ENCODE measurements at places on chromosomes 1 and 21. TPM values are rescaled to one million over a fixed set of nuclear protein-coding genes. Genes with fewer than 3 reads are reported as not detected.

DNA sequence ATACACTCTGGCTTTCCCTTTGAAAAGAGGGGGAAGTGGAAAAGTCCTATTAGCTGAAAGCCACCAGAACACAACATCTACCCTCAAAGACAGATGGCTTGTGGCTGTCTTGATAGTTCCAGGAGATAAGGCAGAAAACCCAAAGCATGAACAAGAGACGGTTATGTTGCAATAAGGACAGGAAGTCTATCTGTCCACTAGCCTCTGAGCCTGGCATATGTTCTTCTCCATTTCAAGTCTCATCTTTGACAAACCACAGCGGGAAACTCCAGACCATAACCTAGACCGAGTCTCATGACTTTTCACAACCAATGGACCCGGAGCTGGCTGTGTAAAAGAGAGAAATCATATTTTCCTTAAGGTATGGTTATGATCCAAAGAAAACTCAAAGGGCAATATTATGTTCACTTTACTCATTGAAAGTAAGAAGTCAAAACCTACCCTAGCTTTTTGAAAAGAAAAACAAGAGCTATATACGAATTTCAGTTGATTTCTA lies 33.8 kb downstream of the DUSP10 start:
- H3K27ac ChIP-seq = peak overlapping the region; percentile 36
- H3K27me3 ChIP-seq = no peaks in the 10 kb centered on the region
- no peak overlapping the region for H3K4me3 ChIP-seq
- H3K4me1 ChIP-seq = peaks cover 13% of the 10 kb centered on the region

Gene GOLPH3L
- 14.4 TPM for polyA plus RNA-seq

Gene C1orf185
- polyA plus RNA-seq = not detected

- no peak overlapping the region for H3K4me3 ChIP-seq
- H3K27ac ChIP-seq = no peak overlapping the region
- no peaks in the 10 kb centered on the region for H3K36me3 ChIP-seq
- no peak for DNase-seq
These were observed 18.2 kb upstream of the RHOU start for GRCh38 chr1:228717081-228717480.

Gene C1orf115
- 17.5 TPM for polyA plus RNA-seq

Gene A3GALT2
- not detected for polyA plus RNA-seq

Gene SYCP1
- not detected for polyA plus RNA-seq

- H3K27ac ChIP-seq = no peak overlapping the region
- H3K4me1 ChIP-seq = no peaks in the 10 kb centered on the region
- no peaks in the 10 kb centered on the region for H3K27me3 ChIP-seq
- no peaks in the 10 kb centered on the region for H3K36me3 ChIP-seq
These were observed 594.6 kb upstream of the ZP4 start for GRCh38 chr1:238485057-238485911.

DNA sequence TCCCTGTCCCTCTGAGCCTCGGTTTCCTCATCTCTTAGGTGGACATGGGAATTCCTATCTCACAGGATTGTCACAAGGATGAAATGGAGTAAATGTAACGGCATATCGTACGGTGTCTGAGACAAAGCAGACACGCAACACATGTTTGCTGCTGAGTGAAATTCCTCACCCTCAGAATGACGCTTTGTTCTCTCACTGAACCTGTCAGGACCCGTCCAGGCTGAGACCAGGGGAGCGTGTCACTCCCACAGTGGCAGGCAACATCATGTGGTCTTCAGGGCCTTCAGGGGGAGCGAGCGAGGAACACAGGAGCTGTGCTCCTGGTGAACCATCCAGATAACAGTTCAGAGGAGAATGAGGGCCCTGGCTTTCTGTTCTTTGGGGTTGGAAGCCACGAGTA lies 74.2 kb downstream of the TOMM20 start:
- no peaks in the 10 kb centered on the region for H3K27me3 ChIP-seq
- H3K4me3 ChIP-seq = no peak overlapping the region
- DNase-seq = no peak
- H3K4me1 ChIP-seq = no peaks in the 10 kb centered on the region

Gene MPZ
- polyA plus RNA-seq = 1.2 TPM

Gene S100A7A
- not detected for polyA plus RNA-seq

Gene OR2T33
- not detected for polyA plus RNA-seq

DNA sequence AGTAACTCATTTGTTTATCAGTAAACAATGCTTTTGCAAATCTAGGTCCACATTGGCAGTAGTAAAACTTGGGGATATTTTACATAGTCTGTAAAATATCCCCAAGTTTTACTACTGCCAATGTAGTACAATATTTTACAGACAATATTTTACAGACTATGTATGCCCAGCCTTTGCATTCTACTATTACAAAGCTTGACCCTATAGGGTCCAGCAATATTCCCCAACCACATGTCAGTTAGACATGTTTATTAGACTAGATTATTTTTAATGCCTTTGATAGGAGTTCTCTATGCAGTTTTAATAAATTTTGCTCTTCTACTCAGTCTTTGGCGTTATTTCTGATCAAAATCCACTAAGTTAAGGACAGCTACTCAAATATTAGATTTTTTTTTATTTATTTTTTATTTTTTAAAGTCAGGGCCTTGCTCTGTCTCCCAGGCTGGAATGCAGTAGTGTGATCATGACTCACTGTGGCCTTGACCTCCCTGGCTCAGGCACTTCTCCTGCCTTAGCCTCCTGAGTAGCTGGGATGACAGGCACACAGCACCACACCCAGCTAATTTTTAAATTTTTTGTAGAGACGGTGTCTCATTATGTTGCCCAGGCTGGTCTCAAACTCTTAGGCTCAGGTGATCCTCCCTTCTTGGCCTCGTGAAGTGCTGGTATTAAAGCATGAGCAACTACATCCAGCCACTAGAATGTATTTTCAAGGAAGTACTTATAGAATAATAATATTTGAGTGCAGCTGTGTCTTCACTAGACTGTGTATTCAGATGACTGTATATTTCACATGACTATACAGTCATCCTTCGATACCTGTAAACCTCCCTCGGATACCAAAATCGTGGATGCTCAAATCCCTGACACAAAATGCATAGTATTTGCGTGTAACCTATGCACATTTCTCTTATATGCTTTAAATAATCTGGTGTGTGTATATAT lies 19.8 kb downstream of the MIER1 start:
- peaks cover 72% of the 10 kb centered on the region for H3K36me3 ChIP-seq
- no peaks in the 10 kb centered on the region for H3K27me3 ChIP-seq
- no peak overlapping the region for H3K27ac ChIP-seq
- no peak overlapping the region for H3K4me3 ChIP-seq
- DNase-seq = peak; percentile 37

DNA sequence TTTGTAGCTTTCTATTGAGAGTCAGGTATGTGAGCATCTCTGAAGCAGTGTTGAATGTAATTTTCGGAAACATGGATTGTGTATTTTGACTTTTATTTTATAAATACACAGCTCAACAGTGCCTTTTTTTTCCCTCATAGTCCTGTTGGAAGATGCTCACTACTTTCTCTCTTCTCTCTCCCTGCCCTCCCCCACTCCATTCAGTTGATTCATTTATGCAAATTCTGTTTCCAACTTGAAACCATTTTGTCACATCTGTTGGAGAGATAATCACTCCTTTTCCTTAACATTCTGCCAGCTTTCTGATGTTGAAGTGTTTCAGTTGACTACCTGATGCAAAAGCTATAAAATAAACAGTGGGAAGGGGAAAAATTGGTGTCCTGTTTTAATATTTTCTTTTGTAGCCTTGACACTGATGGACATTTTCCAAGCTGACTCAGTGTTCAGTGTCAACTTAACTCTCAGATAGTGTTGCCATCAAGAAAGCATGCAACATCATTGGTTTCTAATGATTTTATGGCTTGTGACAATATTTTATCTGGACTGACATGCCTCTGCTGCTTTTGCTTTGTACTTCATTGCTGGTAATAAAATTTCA lies 194.5 kb downstream of the HS2ST1 start:
- no peaks in the 10 kb centered on the region for H3K36me3 ChIP-seq
- DNase-seq = no peak
- no peaks in the 10 kb centered on the region for H3K27me3 ChIP-seq
- H3K27ac ChIP-seq = no peak overlapping the region
- H3K4me1 ChIP-seq = peaks cover 19% of the 10 kb centered on the region
- no peak overlapping the region for H3K4me3 ChIP-seq

Gene TMEM125
- 0.11 TPM for polyA plus RNA-seq

DNA sequence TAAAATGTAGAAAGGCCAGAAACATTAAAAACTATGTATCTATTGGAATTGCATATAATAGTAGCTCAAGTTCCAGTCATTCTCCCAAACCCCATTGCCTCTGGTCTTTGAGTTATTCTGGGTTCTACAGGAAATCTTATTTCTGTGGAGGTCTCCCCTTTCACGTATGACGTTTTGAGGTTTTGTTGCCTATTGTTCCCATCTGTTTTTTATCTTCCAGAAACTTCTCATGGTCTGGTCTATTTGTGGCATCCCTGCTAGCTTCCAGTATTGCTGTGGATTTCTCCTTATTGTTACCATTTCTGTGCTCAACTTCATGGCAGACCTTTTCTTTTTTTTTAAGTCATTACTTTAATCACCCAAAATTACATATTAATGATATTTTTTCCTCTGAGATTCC lies 43.3 kb downstream of the DTL start:
- H3K27ac ChIP-seq = no peak overlapping the region
- no peaks in the 10 kb centered on the region for H3K36me3 ChIP-seq
- H3K27me3 ChIP-seq = no peaks in the 10 kb centered on the region
- no peak for DNase-seq

- peak overlapping the region; percentile 75 for H3K27ac ChIP-seq
- H3K36me3 ChIP-seq = no peaks in the 10 kb centered on the region
- DNase-seq = no peak
- H3K4me1 ChIP-seq = peaks cover 67% of the 10 kb centered on the region
These were observed 71.9 kb downstream of the CD34 start for GRCh38 chr1:207839083-207839413.

DNA sequence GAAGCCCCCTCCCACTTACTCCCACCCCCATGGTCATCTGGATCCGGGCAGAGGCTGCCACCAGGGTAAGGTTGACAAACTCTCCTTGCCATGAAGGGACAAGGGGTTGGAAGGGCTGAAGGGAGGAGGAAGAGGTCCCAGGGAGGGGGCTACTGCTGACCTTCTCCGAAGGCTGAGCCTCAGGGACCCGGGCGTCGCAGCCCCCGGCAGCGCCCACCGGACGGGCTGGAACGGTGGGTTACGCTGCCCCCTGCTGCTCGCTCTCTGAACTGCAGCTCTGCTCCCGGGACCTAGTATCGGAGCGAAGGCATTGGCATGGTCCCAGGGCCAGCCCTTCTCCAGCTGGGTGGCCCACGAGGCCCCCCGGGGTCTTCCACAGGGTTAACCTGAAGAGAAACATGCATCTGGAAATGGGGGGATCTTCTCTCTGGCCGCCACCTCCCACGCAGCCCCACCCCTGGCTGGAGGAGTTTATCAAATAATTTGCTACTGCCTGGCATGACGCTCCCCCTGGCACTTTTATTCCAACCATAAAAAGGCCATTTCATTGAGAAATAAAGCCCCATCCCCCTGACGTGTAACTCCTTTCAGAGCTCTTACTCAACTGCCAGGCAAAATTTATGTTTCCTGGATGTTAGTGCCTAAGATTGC lies 70.4 kb upstream of the TARDBP start:
- DNase-seq = no peak
- H3K27ac ChIP-seq = no peak overlapping the region
- peaks cover 15% of the 10 kb centered on the region for H3K4me1 ChIP-seq
- H3K36me3 ChIP-seq = no peaks in the 10 kb centered on the region
- no peak overlapping the region for H3K4me3 ChIP-seq

GRCh38 chr1:6962478-6962995 lies 177.3 kb downstream of the CAMTA1 start:
- no peak overlapping the region for H3K27ac ChIP-seq
- H3K27me3 ChIP-seq = peaks cover 15% of the 10 kb centered on the region
- DNase-seq = peak; percentile 71
- peak overlapping the region; percentile 46 for H3K4me3 ChIP-seq
- H3K36me3 ChIP-seq = no peaks in the 10 kb centered on the region

Gene DNALI1
- polyA plus RNA-seq = 1.9 TPM

Gene CLEC20A
- polyA plus RNA-seq = not detected

- H3K27ac ChIP-seq = no peak overlapping the region
- no peak for DNase-seq
- H3K36me3 ChIP-seq = peaks cover 78% of the 10 kb centered on the region
- no peak overlapping the region for H3K4me3 ChIP-seq
- no peaks in the 10 kb centered on the region for H3K27me3 ChIP-seq
These were observed 41.5 kb downstream of the CD46 start for GRCh38 chr1:207793327-207793726.

- no peak overlapping the region for H3K4me3 ChIP-seq
- no peak for DNase-seq
- H3K27me3 ChIP-seq = no peaks in the 10 kb centered on the region
- no peaks in the 10 kb centered on the region for H3K36me3 ChIP-seq
- H3K4me1 ChIP-seq = peaks cover 3% of the 10 kb centered on the region
These were observed 118.8 kb upstream of the IVNS1ABP start for GRCh38 chr1:185435696-185436379.

GRCh38 chr21:26810266-26810665 lies 34.9 kb downstream of the ADAMTS1 start:
- no peaks in the 10 kb centered on the region for H3K4me1 ChIP-seq
- no peak overlapping the region for H3K4me3 ChIP-seq
- H3K36me3 ChIP-seq = no peaks in the 10 kb centered on the region
- no peak overlapping the region for H3K27ac ChIP-seq
- H3K27me3 ChIP-seq = no peaks in the 10 kb centered on the region

GRCh38 chr1:64881281-64881680 lies 85.1 kb downstream of the JAK1 start:
- no peak for DNase-seq
- peaks cover 12% of the 10 kb centered on the region for H3K36me3 ChIP-seq
- no peak overlapping the region for H3K4me3 ChIP-seq
- H3K4me1 ChIP-seq = peaks cover 7% of the 10 kb centered on the region
- no peaks in the 10 kb centered on the region for H3K27me3 ChIP-seq

Gene YOD1
- polyA plus RNA-seq = 1.9 TPM

- no peak overlapping the region for H3K4me3 ChIP-seq
- DNase-seq = no peak
- H3K27ac ChIP-seq = peak overlapping the region; percentile 38
These were observed 48.4 kb downstream of the CCN1 start for GRCh38 chr1:85628791-85629531.

Measured in heart left ventricle (tissue), 16 donors.